ENCODE measurements at places on chromosomes 13 and 19.

DNA sequence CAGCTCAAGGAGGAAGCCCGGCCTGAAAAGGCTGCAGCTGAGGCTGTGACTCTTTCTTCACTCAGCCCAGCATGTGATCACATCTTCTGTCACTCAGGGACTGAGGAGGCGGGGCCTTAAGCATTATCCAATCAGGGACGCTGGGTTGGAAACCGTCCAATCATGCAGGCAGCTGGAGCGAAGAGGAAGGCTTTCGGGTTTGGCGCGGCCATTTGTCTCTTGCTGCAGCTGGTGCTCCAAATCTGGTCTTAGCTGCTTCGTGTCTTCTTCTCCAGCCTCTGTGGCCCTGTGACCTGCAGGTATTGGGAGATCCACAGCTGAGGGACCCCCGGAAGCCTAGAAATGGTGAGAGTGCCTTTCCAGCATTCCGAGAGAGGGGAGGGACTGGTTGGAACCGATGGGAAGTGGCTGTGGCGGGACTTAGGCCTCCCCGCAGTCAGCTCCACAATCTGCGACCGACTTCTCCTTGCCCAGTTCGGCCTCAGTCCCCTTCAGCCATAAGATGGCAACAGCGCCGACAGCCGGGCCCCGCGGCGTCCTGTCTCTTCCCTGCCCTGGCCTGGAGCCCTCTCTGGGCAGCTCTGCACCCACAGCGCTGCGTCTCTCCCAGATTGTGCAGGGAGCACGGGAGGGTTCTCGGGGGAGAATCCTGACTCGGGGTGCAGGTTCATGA lies at the start of gene ZNF90:
Gene ZNF90 (plus strand): TSS at position 210 of the 673 bp plus-strand sequence. CDS start 133 bp downstream, at position 343.
- DNase-seq: peak; percentile 27

DNA sequence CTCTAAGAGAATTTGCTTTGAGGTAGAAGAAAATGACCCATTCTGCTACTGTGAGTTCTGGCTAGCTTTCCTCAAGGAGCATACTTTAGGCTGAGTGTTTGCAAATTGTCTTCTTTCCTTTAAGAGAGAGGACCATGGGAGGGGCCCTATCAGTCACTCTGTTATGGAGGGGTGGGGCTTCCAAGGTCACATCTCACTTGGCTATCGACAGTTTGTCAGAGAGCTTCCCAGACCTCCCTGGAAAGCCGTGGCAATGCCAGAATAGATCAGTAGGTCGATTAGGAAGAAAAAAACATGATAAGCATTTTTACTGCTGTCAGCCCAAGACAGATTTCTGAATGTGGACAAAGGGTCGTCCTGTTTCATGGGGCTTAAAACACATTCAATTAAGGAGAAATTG lies 93.3 kb downstream of the OXGR1 start:
- no peak for DNase-seq

GRCh38 chr19:48518207-48518606 lies 6.6 kb upstream of the LMTK3 start:
- no peak for DNase-seq

- DNase-seq: no peak
These were observed 3.9 kb upstream of the UBL5 start for GRCh38 chr19:9823816-9824215.

- no peak for DNase-seq
These were observed 99.0 kb downstream of the ARHGEF7 start for GRCh38 chr13:111213964-111214726.

DNA sequence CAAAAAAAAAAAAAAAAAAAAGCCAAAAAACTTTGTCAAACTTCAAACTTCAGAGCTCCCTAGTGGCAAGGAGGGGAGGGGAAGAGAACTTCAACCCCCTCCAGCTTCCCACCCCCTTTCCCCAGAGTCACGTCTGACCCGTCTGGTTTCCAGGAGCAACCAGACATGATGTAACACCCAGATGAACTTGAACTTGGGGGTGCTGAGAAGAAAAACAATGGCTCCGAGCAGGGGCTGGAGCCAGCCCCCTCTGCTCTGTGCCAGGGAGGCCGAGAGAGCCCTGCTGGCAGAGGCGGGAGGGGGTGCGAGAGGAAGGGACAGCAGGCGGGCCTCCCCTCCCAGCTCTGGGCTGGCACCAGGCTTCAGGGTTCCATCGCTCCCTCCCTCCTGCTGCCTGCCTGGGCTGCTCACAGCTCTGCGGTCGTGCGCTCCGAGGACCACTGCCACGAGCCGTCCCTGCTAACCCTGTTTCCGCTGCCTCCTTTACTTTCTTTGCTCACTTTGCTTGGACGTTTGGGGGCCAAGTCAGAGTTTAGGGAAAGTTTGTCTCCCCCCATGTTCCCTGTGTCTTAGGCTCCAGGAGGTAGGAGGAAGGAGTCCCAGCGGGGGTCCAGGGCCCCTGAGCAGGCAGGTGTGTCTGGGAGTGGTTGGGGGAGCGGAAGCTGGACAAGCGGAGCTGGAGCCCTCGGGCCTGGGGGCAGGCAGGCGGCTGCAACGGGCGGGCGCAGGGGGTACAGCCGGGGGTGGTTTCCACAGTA lies 11.1 kb downstream of the LYL1 start:
- DNase-seq: no peak

- DNase-seq: peak; percentile 57
These were observed 44.8 kb downstream of the ANKRD10 start for GRCh38 chr13:110869805-110870706.

DNA sequence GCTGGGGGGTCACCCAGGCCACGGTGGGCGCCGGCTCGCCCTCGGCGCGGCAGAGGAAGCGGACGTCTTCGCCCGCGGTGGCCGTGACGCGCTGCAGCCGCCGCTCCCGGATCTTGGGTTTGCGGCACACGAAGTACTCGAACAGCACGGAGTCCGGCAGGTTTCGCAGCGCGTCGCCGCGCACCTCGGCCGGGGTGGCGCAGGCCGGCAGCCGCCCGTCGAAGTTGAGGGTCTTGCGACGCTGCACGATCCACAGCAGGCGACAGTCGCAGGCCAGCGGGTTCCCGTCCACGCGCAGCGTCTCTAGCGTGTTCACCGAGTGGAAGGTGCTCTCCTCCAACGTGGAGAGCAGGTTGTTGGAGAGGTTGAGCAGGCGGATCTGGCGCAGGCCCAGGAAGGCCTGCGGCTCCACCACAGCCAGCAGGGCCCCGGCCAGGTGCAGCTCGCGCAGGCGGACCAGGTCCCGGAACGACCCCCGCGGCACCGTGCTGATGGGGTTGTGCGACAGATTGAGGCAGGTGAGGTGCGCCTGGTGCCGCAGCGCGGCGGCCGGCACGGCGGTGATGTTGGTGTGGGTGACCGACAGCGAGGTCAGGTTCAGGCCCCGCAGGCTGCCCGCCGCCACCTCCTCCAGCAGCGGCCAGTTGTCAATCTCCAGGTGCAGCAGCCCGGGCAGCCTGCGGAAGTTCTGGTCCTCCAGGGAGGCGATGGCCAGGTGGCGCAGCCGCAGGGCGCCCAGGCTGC lies 8.6 kb upstream of the PEAK3 start:
- DNase-seq: no peak

GRCh38 chr19:37855098-37855497 lies 51.3 kb downstream of the WDR87 start:
- DNase-seq: no peak

GRCh38 chr13:79522583-79522982 lies 41.6 kb downstream of the NDFIP2 start:
- DNase-seq: no peak

- DNase-seq: no peak
These were observed 5.8 kb downstream of the PPP1R14A start for GRCh38 chr19:38250428-38250820.

- DNase-seq: no peak
These were observed 1445.9 kb downstream of the PCDH9 start for GRCh38 chr13:65784088-65784816.

DNA sequence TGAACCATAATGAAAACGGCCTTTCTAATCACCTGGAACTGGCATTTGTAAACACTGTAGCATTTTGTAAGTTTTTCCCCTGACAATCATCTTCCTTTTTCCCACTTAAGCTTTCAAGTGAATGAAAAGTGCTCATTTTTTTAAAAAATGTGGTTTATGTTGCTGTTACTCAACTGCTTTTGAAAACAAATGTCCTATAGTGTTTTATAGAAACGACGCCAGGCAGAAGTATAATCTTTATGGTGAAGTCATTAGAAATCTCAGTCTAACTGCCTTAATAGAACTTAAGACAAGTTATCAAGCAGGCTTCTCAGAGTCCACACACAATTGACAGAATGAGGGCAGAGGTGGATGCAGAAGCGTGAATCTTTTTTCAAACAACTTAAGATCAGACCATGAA lies 442.3 kb downstream of the KLF12 start:
- DNase-seq: no peak

- DNase-seq: no peak
These were observed 187.3 kb upstream of the UBL3 start for GRCh38 chr13:30037766-30038165.

Measured in esophagus squamous epithelium (tissue), 5 donors.